HS-5 (cell line): ENCODE measurements at places on chromosomes 3 and 15.

GRCh38 chr3:8653800-8654408 is 9.3 kb upstream of the SSUH2 start:
- no peak for DNase-seq

DNA sequence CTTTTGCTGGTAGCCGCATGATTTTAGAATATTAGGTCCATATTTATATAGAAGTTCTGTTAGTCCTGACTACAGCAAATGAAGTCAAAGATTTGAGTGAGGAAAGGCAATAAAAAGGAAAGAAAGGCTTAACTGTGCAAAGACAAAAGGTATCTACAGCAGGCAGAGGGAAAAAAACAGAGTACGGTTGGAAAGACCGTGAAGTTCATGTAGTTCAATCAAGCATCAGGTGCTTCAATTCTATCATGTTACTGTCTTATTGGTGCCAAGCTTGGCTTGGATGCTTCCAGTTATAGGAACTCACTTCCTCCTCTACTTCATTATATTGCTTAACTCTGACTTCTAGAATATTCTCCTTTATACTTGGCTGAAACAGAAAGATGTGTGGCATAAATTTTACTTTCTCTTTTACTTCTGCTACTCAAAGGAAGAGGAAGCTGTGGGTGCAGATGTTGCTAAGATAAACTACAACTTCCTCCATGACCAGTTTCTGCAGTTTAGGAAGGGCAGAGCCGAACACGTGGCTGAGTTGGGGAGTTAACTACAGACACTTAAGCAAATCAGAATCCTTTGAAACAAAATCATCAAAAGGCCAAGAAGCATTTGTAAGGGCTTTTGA is 72.6 kb upstream of the ZBED2 start:
- no peak for DNase-seq

DNA sequence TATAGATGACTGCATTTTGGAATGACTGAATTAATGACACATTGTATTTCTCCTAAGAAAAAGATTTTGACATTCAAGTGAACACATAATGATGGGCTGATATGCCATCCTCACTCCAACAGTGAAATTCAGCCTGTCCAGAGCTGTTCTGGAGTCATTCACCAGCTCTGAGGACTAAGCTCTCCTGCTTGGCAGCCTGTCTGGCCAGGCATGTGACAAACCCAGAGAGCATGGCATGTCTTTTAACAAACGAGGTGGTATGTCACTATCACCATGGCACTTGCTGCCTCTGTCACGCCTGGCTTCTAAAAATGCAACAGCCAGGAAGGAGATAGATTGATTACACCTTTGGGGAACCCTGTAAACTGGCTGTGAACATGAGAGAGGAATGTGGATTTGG is 1.4 kb downstream of the ACTC1 start:
- no peak for DNase-seq

DNA sequence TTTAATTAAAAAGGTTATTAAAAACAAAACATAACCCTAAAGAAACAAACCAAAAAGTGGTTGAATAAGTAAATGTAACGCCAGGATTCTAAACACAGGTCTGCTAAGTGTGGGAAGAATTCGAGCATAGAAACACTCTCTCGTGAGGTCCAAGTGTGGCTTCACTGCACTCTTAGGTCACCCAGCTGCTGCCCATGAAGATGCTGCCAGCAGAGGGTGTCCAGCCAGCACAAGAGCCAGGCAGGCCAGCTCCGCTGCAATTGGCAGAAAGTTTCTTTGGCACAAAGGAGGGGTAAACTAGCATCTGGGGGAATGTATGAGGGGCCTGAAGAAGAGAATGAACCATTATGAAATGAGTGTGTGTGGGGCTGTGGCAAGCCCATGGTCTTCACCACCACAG is 215.7 kb upstream of the FEZF2 start:
- DNase-seq = no peak

DNA sequence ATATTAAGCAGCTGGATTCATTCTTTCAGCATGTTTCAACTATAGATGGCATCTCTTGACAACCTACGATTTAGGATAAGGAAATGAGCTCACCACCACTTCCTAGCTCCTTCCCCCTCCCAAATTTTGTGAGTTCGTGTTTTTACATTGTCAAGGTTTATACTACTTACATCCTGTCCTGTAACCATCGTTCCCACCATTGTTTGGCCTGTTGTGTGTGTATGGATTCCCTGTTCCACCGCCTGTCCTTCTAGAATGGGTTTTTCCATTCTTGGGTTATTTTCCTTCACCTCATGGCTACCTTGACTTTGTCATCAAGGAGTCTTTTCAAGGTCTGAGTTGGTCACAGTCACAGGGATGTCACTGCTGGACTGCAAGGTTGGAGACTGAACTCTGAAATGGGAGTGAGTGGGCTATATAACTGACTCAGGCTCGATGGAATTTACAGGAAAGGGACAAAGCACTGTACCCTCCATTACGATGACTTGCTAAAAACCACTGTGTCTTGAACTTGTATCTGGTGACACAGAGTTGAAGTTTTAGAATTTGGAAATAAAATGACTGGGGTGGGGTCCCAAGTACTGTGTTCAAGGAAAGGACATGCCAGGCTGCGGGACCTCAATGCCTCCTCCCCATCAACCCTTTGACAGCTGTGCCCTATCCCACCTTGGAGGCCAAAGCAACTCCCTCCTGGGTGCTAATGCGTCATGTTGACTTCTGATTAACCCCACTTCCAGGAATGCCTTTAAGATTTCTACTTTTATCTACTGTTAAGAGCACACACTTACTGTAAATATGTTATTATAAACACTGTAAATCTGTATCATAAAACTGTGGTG is 66.8 kb upstream of the BLM start:
- no peak for DNase-seq

DNA sequence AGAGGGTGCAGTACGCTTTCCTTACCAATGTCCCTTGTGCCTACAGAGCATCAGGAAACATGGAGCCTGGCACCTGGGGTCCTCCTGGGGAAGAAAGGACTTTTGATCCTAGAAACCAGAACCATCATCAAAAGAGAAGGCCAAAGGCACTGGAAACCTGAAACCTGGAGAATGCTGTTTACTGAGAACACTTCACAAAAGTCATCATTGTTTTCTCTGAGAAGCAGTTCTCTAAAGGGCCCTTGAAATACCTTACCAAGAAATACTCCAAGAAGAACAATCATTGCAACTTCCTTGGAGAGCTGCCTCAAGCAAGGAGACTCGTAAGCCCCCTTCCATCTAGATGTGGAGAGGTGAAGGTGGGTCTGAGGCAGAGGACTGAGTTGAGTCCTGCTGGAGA is 66.0 kb downstream of the TLE3 start:
- no peak for DNase-seq

- DNase-seq = no peak
These were observed 252.3 kb upstream of the CHRM5 start for GRCh38 chr15:33716025-33716424.

DNA sequence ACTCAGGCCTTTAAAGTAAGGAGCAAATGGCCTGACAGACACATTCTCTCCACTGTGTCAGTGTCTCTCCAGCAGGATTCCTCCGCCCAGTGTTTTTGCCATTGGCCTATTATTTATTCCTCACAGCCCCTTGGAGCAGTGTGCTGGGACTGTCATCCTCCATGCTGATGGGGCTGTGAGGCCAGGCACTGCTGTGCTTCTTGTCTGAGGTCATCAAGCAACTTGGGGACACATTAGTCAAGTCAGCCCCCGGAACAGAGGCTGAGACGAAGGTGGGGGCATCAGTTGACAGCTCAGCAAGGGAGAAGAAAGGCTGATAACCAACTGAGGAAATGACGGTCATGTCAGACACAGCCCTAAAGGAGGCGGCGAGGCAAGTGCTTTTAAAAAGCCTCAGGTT is 67.4 kb downstream of the XXYLT1 start:
- DNase-seq = no peak

DNA sequence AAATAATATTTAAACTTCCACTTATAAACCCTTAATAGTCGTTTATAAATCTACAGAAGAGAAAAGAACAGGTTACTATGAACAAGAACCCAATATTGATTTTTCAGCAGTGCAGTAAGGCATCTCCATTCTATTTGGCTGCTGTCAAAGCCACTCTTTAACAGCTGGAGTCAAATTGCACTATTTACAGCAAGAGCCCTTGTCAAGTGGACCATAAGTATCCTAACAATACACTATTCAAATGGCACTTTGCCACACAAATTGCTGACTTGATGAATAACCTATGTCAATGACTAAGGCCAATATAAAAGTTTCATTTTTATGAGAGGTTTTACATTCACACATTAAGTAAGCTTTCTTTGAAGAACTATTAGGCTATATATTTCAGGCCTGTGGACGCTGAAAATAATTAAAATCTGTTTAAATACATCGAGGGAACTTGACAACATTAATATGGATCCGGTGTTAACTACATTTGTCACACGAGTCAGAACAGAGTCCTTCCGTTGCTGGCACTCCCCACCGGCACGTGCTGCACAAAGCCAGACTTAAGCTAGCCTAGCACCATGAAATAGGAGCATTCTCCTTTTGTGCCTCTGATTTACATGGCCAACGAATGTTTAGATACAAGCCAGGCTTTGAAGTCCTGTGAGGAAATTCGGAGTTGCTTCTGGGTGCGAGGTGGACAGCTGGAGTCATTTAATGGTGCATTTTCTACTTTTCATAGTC is 100.5 kb downstream of the WDR72 start:
- no peak for DNase-seq

DNA sequence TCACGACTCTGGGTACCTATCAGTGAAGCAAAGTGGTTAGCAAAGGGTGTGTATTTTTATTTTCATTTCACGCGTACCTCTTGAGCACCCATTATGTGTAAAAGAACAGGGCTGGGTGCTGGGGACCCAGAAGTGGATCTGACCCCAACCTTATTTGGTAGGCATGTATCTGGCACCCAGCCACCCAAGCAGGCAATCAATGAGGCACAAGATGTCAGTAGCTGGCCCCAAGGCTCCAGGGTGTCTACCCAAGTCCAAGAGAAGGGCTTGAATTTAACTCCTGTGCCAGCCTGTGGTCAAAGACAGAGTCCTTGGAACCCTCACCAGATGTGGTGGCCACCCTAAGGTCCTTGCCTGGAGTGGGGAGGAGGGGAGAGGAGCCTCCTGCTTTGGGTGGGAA is 5.7 kb downstream of the PLEKHO2 start:
- DNase-seq = no peak

DNA sequence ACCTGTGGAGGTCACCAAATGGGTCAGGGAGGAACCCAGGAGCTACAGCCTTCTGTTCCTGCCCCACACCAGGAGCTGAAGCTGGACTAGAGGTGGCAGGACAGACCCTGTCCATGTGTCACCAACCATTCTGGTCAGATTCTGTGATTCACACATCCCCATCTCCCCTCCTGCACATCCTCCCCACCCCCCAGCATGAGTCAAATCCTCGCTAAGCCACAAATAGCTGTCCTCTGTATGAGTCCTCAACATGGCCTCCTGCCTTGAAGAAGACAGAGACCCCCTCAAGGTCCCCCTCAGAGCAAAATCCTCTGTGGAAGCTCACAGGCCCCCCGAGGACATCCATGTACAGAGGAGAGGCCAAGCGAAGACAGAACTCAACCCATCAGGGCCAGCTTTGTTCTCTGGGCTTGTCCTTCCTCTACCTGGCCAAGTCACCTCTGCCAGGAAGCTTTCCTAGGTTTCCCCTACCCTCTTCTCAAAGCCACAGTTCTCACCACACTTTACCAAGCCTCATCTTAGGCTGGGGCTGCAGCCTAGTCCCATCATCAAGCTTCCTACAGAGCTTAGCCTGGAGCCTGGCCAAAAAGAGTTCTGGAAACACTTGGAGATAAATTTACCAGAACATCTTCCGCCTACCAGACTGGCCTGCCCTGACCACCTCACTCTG is 17.1 kb downstream of the CACNA2D2 start:
- DNase-seq = no peak

DNA sequence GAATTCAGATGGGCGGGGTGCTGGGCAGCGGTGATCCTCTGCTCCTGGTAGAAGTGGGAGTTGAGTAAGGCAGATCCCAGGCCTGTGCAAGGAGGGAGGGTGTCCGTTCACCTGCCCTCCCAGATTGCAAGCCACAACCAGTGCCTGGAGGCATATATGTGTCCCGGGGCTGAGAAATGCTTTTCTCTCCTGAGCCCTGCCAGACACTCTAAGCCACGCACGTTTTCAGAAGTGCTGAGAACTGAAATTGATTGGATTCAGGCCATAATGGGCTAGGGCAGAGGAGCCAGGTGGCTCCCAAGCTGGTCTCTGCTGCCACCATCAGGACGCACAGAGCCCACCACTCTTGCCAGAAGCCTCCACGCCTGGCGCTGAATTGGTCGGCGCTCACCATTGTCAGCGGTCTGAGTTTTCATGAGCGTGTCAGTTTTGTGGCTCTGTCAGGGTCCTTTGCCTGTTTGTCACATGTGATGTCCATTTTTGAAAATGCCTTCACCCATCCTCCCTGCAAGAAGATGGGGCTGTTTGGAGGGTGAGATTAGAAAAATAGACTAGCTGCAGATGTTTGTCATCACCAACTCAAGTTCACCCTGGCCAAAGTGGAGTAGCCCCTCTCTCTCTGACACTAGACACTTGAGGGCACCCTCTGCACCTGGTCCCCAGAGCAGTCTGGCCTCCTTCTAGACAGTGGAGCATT is 15.4 kb upstream of the BFSP2 start:
- no peak for DNase-seq

GRCh38 chr3:18194431-18194830 is 230.7 kb downstream of the SATB1 start:
- no peak for DNase-seq

DNA sequence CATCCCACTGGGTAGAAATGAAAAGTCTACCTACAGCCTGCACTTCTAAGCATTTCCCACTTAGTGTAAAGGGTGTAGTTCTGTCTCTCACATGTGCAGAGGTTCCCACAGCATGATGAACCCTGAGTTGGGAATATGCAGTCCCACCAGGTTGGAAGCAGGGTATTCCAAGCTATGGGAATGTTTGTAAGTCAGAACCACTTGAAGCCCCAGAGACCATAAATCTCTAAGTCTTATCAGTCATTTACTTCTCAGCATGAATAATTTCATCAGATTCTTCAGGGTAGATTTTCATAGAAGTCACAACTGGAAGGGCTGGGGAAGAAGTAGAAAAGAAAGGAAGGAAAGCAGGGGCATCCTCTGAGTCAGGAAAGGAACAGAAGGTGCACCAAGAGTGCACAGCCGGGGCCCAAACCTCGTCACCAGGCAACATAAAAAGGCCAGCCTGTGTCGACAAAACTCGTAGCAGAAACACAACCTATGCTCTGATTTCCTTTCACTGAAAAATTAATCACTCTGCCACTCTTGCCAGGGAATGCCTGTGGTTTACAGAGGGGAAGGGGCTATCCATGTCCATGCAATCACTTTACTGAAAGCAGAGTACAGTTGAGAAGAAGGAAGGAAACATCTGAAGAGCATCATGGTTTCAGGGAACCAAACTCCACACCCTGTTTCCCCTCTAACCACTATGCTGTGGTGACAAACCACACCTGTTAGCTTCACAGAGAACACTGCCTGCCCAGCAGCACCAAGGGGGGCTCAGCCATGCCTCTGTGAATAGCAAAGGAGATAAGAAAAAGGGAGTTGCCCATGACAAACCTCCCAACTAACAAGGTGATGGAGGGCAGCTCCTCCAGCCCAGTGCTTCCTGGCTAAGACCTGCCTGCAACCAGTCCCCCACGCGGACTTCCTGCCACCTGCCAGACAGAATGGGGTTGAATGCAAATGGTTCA is 40.5 kb downstream of the SH3BP5 start:
- no peak for DNase-seq
